Smooth muscle cell of the pulmonary artery (primary cell): ENCODE measurements at places on chromosomes 11 and 22. TPM values are rescaled to one million over a fixed set of nuclear protein-coding genes. Genes with fewer than 3 reads are reported as not detected.

The PTGDR2 gene
- total RNA-seq: 0.07 and 0.33 TPM in 2 replicates

The OR5B3 gene
- total RNA-seq: not detected in 2 replicates

The SGSM1 gene
- 0.36 and 0.98 TPM in 2 replicates for total RNA-seq

The TBX10 gene
- total RNA-seq: not detected in 2 replicates

The RBMXL2 gene
- not detected in 2 replicates for total RNA-seq

The OR8D4 gene
- total RNA-seq: not detected in 2 replicates

The ABCC8 gene
- total RNA-seq: not detected in 2 replicates

The GPHA2 gene
- not detected in 2 replicates for total RNA-seq

The SCGB1C1 gene
- not detected in 2 replicates for total RNA-seq

The NTM gene
- 64.2 and 65.2 TPM in 2 replicates for total RNA-seq

The DRAP1 gene
- 126 and 160 TPM in 2 replicates for total RNA-seq

The GAL gene
- total RNA-seq: 0.13 and 0.56 TPM in 2 replicates

The ACR gene
- total RNA-seq: not detected in 2 replicates
